ENCODE measurements at places on chromosomes 7 and 10.

DNA sequence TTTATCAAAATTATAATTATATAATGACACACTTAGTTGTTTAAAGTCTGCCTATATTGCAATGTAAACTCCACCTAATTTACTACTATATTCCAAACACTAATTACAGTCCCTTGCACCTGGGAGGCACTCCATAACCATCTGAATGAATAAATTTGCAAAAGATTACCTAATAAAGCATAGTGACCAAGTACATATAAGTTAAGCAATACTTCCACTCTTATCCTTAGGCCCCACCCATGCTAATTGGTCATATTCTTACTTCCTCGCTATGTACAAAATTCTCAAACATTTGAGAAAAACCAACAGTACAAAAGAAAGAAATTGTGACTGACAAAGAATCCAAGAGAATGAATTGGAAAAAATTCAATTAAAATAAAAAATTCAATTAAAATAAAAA, 65.3 kb downstream of the ZFAND4 start:
- DNase-seq, result no peak

DNA sequence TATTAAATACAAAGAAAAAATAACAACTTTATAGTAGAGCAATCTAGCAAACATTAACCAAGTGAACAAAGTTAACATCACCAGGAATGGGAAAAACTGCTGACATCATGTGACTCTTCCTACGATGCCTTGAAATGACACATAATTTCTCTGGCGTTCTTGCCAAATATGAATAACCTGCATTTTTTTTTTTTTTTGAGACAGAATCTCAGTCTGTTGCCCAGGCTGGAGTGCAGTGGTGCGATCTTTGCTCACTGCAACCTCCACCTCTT, 126.5 kb upstream of the VKORC1L1 start:
- no peak for DNase-seq

GRCh38 chr10:100876585-100877460, 35.9 kb upstream of the SLF2 start:
- no peak for DNase-seq

DNA sequence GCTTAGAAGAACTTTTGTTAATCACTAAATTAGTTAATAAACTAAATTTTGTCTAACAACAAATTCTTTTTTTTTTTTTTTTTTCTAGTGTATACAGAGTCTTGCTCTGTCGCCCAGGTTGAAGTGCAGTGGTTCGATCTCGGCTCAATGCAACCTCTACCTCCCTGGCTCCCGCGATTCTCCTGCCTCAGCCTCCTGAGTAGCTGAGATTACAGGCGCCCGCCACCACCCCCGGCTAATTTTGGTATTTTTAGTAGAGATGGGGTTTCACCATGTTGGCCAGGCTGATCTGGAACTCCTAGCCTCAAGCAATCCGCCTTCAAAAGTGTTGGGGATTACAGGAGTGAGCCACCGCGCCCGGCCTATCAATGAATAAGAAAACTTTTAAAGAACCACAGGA, 1.1 kb upstream of the IQUB start:
- DNase-seq, result no peak

GRCh38 chr7:149766135-149766675, 7.2 kb downstream of the ZNF467 start:
- no peak for DNase-seq

DNA sequence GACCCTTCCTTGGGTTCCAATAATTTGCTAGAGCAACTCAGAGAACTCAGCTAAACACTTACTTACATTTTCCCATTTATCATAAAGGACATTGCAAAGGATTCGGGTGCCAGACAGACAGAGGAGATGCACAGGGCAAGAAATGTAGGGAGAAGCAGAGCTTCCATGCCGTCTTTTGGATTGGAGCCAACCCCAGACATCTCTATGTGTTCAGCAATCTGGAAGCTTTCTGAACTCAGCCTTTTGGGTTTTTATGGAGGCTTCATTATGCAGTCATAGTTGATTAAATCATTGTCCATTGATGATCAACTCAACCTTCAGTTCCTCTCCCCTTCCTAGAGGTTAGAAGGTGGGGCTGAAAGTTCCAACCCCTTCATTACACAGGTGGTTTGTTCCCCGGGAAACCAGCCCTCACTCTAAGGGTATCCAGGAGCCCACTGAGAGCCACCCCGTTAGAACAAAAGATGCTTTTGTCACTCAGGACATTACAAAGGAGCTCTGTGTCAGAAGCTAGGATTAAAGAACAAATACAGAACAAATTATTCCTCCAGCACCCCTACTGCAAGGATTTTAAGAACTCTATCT, 211.9 kb upstream of the VSTM2A start:
- DNase-seq, result no peak

- no peak for DNase-seq
These were observed 84.2 kb downstream of the PAXIP1 start for GRCh38 chr7:154918741-154919140.

DNA sequence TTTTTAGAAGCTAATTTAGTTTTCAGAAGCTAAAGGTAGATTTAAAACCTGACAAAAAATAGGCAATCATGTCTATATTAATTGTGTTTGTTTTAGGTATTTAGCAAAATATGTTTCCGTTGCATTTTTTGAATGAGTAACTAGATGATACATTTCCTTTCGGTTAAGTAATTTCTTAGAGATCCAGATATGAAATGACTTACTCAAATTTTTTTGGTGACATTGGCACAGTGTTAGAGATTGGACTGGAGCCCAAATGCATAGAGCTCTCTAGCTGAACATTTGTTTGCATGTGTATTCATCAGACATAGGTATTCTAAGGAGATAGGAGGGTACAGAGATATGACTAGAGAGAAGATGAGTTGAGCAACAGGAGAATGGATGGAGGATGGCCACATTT, 1.9 kb downstream of the BUB3 start:
- DNase-seq, result no peak

DNA sequence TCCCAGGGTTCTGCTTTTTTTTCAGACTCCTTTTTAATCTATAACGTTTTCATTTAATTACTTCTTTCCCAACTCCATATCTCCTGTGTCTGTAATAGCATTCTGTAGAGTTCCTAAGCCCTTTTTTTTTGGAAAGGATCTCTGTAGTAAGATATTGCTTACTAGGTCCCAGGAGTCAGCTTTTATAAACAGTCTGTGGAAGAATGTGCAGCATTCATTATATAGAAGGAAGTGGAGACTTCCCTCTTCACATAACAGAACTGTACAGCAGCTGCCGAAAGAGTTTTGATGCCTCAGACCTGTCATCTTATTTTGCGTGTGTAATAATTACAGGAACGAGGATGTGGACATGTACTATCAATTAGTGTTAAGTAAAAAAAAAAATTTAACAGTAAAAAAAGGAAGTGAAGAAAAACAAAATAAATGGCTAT, 7.4 kb upstream of the STEAP4 start:
- DNase-seq, result no peak

DNA sequence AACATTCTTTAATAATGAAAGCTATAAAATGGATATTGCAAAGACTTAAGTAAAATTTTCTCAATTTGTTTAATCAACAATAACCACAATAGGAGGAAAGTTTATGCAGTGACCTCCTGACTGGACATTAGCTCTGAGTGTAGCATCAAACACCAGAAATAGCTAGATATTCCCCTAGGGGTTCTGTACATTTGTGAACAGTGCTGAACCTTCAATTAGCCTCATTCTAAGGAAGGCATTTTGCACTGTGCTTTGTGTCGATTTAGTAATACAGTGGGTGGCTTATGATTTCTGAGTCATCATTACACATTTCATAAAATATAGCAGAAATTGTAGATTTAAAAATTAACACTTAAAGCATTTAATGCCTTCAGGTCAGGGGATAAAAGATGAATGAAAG, 367.3 kb upstream of the PCDH15 start:
- no peak for DNase-seq

GRCh38 chr10:127702271-127702670, 34.7 kb upstream of the FOXI2 start:
- DNase-seq, result no peak

GRCh38 chr7:140034421-140034820, 28.3 kb downstream of the PARP12 start:
- no peak for DNase-seq

- no peak for DNase-seq
These were observed 23.5 kb downstream of the ASB4 start for GRCh38 chr7:95509199-95509598.

- no peak for DNase-seq
These were observed 289.3 kb upstream of the MTPN start for GRCh38 chr7:136266457-136266856.

- no peak for DNase-seq
These were observed 1.4 kb upstream of the PILRB start for GRCh38 chr7:100356416-100357068.

DNA sequence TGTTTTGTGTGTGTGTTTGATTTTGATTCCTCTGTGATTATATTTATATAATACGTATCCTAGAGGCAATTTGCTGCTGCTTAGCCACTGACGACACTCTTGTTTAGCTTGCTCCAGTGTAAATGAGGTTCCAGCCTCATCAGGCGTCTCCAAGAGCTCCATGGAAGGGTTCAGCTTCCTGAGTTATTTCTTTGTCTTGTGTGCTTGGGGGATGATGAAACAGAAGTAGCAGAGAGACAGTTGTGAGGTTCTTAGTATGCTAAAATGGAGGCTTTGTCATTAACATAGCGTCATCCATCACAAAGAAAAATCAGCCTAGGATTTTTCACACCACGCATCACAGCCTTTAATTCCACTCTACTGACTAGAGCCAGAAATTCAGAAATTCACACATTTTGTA, 85.1 kb downstream of the KLF6 start:
- DNase-seq, result no peak

DNA sequence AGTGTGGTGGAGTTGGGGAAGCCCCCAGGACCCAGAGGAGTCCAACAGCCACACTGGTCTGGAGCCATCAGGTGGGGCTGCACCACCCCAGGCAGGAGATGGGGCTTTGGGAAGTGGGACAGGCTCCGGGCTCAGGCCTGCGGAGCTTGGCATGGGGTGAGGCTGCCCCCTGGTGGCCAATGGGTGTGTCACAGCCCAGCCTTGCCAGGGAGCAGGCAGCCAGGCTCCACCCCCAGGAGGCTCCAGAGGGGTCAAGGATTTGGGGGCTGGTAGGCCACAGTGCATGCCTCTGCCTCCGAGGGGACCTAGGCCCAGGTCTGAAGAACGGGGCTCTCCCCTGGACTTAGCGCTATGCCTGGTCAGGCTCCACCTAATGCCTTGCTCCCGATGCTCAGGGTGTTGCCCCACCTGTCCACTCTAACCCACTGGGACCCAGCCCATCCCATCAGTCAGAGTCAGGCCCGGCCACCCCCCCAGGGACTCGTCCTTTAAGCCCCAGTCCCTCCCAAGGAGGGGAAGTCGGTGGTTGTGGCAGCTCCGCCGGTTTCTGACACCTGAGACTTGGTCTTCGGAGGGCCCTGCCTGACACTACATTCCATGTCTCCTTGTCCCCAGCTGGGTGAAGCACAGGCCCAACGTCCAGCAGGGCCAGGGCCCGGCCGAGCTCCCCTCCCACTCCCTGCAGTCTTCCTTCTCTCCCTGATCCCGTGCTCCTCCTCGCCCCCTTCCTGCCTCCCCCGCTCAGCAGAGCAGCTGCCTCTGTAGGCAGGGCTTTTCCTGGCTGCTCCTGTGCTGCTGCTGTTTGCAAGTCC, 11.3 kb upstream of the SAMD8 start:
- DNase-seq, result peak; percentile 75

GRCh38 chr7:38303866-38304265, 30.4 kb upstream of the TARP start:
- no peak for DNase-seq

GRCh38 chr7:123499211-123499970, 35.0 kb downstream of the IQUB start:
- DNase-seq, result no peak

DNA sequence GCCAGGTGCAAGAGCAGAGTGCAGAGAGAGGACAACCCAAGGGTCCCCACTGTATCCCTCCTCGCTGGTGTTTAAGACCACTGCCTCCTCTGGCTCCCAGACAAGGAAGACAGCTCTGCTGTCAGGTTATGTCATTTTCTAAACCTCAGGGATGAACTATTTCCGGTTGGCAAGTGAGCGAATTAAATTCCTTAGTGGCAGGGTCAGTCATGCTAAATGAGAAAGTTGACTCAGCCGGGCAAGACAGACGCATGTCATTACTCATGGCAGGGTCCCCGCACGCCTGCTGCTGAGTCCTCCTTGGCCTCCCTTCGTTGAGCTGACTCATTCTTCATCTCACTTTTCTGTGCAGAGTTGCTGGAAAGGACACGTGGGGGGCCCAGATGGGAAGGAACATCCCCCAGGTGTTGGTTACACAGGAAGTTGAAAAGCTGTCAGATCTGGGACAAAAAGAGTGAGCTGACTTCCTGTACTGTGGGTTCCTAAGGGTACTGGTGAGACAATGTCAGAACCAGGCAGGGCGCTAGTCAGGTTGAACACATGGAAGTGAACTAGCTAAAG, 47.1 kb upstream of the UCN3 start:
- peak; percentile 62 for DNase-seq

DNA sequence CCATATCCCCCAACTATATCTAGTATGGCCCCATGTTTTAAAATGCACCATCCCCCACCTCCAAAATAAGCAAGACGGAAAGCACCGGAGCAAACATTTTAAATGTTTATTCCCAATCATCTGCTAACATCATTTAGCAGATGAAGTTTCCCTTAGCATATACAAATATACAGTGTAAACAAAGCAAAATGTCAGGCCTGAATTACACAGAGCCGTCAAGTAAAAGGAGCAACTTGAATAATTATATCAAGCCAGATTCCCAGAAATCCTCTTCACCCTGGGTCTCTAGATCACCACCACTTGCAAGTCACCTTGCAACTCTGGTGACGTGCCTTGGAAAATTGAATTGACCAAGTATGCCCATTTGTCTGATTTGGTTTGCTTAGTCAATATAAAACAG, 91.6 kb upstream of the COL1A2 start:
- DNase-seq, result no peak

- DNase-seq, result no peak
These were observed 25.4 kb downstream of the TLL2 start for GRCh38 chr10:96488161-96488935.

DNA sequence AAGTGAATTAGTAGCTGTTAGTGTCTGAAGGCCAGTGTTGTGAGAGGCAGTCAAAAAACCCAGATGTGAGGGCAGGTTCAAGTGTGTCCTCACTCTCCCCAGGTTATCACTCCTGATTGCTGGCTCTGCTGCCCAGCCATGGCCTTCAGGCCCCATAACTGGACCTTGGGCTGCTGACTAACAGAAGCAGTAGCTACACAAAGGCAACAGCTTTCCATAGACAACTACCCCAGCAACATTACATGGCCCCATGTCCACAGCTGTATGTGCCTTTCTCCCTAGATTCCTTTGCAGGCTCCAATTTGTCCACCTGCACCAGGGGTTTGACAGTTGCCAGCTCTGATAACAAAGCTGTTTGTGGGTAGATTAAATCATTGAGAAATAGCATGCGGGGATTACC, 297.8 kb downstream of the ARL4A start:
- DNase-seq, result no peak

- DNase-seq, result no peak
These were observed 75.1 kb downstream of the MAD1L1 start for GRCh38 chr7:2157473-2158279.

DNA sequence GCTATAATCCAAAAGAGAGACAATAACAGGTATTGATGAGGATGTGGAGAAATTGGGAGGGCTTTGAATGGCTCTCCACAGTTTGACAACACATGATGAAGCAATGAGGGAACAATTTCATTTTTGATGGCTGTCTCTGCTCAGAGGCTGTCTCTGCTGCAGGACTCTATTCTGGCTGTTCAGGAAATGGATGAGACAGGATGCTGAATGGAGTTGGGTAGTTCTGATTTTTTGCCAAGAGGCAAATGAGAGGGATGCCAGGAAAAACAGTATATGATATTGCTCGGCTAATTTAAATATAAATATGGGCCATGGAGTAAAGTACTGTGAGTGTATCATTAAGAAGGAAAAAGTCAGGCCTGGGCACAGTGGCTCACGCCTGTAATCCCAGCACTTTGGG, 16.8 kb downstream of the APBB1IP start:
- DNase-seq, result no peak

Data from stimulated activated CD8-positive, alpha-beta memory T cell treated with anti-CD3 and anti-CD28 coated beads, Interleukin-7, amount 100 ng/mL, for 24 hours (primary cell).